Sigmoid colon (tissue), 7 donors: ENCODE measurements at places on chromosomes 6 and 20.

DNA sequence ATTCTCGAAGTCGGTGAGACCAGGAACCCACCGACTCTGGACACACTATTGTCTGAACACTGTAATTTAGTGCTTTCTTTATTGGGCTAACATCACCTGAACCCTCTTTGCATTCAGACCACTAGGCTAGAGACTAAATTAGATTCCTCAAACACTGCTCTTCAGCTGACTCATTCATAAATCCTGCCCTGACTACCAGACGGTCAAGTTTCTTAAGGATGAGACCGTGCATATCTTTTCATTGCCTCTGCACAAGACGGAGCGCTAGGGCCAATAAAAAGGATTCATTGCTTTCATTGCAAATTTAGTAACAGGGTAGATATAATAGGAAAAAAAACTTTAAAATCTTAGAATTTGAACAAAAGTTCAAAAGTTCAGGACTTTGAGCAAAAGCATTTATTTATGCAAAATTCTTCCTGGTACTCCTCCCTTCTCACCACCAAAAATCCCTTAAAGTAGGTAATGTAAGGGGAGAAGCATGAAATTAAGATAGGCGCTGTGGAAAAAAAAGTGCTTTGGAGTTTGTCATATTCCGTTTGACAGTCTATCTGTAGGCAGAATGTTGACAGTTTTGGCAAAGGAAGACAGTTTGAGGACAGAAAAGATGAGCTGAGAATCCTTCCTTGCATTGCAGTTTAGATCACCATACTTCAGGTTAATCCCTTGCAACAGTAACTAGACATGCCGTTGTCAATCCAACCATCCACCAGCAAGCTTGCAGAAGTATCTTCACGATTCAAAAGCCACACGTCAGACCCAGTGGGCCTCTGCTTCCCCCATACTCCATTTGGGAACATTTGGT lies 328.6 kb upstream of the JARID2 start:
- DNase-seq: no peak

GRCh38 chr6:141077355-141078333 lies 1055.1 kb upstream of the GJE1 start:
- DNase-seq: no peak

GRCh38 chr20:22684072-22684762 lies 99.8 kb upstream of the FOXA2 start:
- no peak for DNase-seq

GRCh38 chr20:50333131-50333670 lies 142.6 kb downstream of the CEBPB start:
- peak; percentile 33 for DNase-seq

- DNase-seq: no peak
Measured at GRCh38 chr20:43710370-43711044, 16.3 kb downstream of the GTSF1L start.

GRCh38 chr20:13238001-13238653 lies 17.1 kb downstream of the ISM1 start:
- DNase-seq: no peak

DNA sequence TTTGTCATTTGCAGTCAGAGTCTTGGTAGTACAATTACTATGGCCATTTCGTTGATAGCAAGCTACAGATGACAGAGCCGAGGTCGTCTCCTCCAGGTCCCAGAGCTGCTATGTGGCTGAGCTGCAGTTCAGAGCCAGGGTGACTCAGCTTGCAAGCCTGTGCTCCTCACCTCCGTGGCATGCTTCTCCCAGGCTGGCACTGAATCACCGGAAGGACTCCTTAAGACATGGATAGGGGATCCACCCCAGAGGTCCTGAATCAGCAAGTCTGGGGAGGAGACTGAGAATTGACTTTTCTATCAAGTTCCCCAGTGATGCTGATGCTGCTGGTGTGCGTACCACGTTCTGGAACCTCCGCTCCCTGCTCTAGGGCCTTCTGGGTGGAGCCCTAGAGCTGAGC lies 291.2 kb downstream of the CDH26 start:
- DNase-seq: no peak

DNA sequence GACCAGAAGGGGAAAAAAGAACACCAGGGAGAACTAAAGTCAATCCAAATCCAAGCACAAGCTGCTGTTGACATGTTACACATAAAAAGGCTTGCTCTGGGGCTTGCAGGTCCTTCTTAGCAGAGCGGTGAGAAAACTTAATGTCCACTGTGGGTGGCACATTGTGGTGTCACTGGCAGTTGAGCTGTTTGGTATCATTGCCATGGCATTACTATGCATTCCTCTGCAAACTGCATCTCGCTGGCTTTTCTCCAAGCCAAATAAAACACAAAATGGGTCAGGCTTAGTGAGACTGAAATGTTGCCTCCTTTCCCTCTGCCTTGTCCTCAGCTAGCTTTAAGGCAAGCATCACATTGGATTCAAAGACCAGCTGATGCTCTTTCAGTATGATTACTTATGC lies 40.9 kb downstream of the LY86 start:
- DNase-seq: no peak

DNA sequence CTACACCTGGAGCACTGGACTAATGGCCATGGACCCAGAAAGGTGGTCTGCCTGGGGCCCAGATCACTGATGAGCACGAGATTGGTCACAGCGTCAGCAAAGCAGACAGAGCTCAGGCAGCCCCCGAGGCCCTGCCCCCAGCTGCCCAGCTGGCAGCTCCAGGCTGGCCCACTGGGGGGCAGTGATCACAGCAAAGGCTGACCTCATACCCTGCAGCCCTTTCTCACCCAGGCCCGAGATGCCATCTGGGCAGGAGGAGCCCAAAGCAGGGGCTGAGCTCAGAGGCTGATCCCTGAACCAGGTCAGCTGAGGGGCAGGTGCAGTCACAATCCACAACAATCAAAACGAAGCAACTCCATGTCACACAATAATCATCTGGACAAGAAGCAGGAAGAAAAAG lies 4.1 kb downstream of the MAP1LC3A start:
- no peak for DNase-seq

DNA sequence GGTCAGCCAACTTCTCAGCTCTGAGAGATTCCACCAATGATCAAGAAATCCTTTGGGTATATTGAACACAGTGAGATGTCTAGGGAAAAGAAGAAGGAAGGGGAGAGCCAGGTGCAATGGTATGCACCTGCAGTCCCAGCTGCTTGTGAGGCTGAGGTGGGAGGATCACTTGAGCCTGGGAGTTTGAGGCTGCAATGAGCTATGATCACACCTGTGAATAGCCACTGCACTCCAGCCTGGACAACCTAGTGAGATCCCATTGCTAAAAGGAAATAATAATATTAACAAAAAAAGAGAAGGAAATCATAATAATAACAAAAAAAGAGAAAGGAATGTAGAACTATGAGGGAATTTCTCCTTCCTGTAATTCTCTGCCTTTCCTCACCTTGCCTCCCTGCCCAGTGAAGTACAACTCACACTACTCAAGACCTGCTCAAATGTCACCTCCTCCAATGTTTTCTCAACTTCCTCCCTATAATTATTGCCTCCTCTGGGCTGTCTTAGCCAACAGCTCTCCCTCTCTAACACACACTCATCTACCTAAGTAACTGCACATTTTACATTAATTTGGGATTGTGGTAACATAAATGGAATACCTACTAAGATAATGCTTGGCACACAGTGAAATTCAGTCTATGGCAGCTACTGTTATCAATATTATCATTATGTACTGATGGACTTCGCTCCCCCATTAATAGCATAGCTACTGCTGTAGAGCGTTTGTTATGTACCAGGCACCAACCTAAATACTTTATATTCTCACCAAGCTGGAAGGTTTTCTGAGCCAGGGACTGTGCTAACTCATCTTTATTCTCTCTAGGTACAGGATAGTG lies 103.6 kb downstream of the KIF13A start:
- no peak for DNase-seq

- DNase-seq: no peak
Measured at GRCh38 chr20:50692552-50692933, 1.2 kb upstream of the RIPOR3 start.

- DNase-seq: peak; percentile 27
Measured at GRCh38 chr20:44171775-44172571, 15.0 kb downstream of the JPH2 start.

DNA sequence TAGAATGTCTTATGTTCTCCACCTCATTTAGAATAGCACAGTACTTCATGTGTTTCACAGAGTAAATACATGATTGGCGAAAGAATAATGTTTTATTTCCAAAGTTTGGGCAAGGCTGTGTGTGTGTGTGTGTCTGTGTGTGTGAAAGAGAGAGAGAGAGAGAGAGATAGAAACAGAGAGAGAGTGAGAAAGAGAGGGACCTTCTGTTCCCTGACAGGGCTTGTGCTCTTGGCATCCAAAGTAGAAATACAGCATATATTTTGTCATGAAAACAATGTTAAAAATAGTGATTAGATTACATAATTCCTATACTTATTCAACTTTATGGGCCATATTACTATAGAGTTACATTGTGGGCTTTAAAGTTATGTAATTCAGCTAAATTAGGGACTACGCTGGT lies 201.2 kb downstream of the KIF6 start:
- no peak for DNase-seq

DNA sequence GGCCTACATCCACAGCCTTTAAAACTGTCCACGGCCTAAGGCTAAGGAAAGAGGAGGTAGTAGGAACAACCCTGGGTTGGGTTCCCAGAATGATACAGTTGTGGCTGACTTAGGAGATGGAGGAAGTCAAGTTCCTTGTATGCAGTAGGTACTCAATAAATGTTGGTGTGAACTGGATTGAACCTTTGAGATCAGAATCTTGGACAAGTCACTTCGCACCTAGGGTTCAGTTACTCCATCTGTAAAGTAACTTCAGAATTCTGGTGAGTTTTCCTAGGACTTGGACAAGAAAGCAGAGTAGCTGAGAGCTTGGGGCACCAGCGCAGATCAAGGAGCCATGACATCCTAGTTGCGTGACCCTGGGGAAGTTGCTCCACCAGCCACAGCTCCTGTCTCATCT lies 9.1 kb downstream of the XKR7 start:
- no peak for DNase-seq

- DNase-seq: no peak
Measured at GRCh38 chr6:17519120-17519519, 81.0 kb upstream of the FAM8A1 start.

- no peak for DNase-seq
Measured at GRCh38 chr6:75800133-75800532, 51.1 kb downstream of the MYO6 start.

- DNase-seq: no peak
Measured at GRCh38 chr20:37220731-37221130, 40.9 kb downstream of the GHRH start.

DNA sequence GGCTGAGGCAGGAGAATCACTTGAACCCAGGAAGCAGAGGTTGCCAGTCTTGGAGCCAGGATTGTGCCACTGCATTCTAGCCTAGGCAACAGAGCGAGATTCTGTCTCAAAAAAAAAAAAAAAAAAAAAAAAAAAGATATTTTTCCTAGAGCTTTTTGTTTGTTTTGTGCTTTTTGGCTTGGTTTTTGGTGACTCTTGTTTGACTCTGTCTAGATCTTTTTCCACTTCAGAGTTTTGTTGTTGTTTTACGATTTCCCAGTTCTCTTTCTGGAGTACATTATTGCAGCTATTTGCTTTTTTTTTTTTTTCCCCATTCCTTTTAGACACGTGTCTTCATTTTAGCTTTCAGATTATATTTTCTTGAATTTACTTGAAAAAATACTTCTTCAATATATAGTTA lies 67.0 kb upstream of the AKAP12 start:
- DNase-seq: no peak

- no peak for DNase-seq
Measured at GRCh38 chr20:48281501-48281900, 496.2 kb upstream of the SULF2 start.

DNA sequence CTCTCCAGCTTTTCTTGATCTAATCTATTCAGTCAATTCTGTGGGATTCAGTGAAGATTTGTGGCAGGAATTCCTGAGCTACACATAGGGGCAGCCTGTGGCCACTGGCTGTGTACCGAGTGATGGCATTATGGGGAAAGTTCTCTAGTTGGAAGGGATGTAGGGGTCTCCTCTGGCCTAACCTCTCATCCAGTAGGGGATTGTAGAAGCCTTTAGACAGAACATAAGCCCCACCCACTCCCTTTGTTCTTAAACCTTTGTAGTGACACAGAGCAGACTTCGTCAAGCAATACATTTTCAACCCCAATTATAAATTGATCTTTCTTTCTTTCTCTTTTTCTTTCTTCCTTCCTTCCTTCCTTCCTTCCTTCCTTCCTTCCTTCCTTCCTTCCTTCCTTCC lies 188.9 kb downstream of the QKI start:
- no peak for DNase-seq

DNA sequence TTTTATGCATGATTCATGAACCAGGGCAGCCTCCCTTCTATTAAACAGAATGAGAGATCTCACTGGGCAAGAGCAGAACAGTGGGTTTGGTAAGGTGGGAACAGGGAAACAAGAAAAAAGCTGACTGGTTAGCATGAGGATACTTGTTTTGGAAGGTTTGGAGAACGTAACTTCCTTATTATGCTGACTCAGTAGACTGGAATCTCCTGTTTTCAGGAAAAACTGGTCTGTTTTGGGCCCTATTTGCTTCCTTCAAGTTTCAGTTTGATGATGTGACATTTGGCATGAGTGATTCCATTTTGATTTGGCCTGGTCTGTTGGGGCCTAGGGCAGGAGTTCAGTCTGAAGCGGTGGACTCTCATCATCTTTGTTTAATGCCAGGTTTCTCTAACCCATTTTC lies 172.0 kb downstream of the MYLK4 start:
- no peak for DNase-seq

DNA sequence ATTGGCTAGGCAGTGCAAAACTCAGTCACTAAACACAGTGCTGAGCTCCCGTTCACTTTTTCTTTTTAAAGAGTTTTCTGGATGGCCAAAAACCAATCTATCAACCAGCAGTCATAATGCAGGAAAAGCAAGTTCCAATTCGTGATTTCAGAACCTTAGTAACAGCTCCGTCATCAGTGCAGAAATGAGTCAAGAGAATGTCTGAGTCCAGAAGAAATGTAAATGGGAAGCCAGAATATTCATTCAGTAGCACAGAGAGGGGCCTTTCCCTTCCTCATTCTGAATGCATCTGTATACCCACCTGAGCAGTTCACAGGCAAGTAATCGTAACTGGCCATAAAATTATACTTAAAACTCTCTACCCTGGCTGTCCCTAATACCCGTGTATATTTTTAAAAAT lies 20.4 kb downstream of the HUS1B start:
- no peak for DNase-seq
